ENCODE measurements at places on chromosomes 11 and 22. TPM values are rescaled to one million over a fixed set of nuclear protein-coding genes. Genes with fewer than 3 reads are reported as not detected.

GRCh38 chr22:32622004-32622743 lies 147.6 kb downstream of the FBXO7 start:
- no peak for DNase-seq

- DNase-seq: no peak
Observed at GRCh38 chr11:35275786-35276170, 136.8 kb downstream of the CD44 start.

UBQLN3 gene
- total RNA-seq: 0.09 TPM

GRCh38 chr11:103730131-103730940 lies 306.1 kb upstream of the DDI1 start:
- DNase-seq: no peak

GRCh38 chr22:44410451-44410991 lies 87.5 kb downstream of the RTL6 start:
- DNase-seq: no peak

- DNase-seq: peak; percentile 30
Observed at GRCh38 chr11:45147891-45148675, 1.6 kb downstream of the PRDM11 start.

DNA sequence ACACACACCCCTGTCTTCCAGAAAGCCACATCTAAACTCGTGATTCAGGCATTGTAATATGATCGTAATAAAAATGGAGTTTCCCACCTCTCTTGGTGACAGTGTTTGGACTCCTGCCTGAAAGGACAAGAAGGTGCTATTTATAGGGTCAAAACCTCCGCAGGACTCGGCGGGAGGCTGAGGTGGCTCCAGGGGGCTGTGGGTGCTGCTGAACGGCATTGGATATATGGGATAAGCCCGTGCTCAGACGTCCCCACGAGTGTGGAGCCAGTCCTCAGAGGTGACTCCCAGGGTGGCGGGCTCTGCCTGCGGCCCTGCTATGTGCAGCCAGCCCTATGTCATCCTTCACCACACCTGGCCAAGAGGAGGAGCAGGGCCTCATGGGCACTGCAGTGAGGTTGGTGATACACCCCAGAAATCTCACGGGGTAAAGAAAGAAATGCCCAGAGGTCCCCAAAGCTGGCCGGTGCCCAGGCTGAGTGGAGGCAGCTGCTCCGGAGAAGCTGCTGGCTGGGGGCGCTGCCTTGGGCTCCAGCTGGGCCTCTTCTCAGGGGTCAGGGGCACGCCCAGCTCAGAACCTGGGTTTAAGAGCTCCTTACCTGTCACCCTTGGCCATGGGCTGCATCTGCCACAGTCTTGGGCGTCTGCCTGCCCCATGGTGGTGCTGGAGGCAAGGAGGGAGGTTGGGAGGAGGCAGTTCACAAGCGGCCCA lies 5.1 kb upstream of the OSBPL5 start:
- no peak for DNase-seq

SYT8 gene
- 0.17 TPM for total RNA-seq

CCDC87 gene
- 0.17 TPM for total RNA-seq

C11orf52 gene
- total RNA-seq: 5.1 TPM

- DNase-seq: no peak
Observed at GRCh38 chr22:43118024-43118849, 7.7 kb downstream of the BIK start.

OR10G4 gene
- total RNA-seq: not detected

DNA sequence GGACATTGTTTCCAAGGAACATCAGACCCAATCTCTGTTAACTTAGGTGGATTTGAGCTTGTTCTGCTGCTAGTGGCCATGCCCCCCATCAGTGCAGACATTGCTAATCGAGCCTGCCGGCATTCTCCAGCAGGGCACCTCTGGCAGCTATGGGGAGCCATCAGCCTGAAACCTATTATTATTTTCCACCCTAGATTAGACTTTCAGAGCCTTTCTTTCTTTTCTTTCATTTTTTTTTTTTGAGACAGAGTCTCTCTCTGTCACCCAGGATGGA lies 4.9 kb downstream of the CACNA1I start:
- no peak for DNase-seq

- DNase-seq: no peak
Observed at GRCh38 chr22:40081662-40082061, 86.9 kb downstream of the FAM83F start.

- DNase-seq: no peak
Observed at GRCh38 chr11:23540101-23540561, 679.9 kb upstream of the CCDC179 start.

DNA sequence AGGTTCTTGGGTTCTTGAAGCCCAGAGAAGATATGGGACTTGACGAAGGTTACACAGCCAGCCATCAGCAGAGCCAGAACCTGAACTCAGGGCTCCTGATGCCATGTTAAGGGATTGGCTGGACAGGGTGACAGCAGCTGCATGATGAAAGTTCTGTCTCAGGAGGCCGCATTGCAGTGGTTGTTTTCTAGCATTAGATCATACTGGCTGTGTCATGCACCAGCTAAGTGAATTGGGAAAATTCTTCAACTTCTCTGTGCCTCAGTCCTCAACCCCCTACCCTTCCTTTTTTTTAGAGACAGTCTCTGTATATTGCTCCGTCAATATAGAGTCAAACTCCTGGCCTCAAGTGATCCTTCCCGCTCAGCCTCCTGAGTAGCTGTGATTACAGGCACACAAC lies 5.4 kb upstream of the LTBP3 start:
- no peak for DNase-seq

DNA sequence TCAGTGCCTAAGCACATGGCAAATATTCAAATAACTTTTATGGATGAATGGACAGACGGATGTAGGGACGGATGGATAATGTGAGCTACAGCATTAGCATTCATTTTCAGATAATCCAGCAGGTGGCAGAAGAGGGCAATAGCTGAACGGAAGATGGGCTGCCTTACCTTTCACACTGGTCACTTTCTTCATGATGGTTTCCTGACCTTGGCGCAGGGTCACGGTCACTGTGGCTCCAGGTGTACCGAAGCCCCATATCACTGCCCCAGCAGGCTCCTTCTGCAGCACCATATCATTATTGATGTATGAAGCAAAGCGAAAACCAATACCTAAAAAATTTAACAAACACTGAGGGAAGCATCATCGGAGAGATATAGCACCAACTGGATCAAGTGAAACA lies 4.3 kb downstream of the SIAE start:
- peak; percentile 46 for DNase-seq

SLC3A2 gene
- 48.1 TPM for total RNA-seq

DNA sequence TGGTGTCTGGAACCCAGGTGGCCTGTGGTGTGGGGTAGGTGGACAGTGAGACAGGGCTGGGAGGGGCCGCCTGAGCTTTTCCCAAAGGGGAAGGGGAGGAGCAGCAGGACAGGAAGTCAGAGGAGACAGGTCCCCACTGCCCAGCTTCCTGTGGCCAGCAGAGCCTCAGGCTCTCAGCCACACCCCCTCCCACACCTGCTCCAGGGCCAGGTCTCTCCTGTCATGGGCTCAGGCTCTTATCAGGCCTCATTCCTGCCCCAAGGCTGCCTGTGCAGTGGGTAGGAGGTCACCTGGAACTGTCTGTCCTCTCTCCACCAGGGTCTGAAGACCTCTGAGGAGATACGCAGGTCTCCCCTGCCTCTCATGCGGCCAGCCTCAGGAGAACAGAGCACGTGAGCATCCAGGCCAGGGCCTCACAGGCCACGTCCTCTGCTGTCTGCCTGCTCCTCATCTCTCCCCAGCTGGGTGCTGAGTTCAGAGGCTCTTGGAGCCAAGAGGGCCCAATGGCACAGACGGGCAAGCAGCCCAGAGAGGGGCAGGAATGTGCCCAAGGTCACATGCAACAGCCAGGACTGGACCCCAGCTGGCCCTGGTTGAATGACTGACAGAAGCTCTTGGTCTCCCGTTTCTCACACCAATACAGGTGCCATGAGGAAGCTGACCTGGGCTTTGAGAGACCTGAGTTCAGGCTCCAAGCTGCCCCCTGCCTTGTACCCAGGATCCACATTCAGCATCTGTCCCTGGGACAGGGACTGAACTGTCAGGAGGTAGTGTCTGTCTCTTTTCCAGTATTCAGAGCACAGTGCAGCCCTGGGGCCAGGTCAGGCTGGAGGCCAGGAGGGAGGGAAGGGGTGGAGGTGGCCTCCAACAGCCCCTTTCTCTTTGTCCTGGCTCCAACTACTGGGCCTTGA lies 16.7 kb downstream of the STARD10 start:
- DNase-seq: no peak

Data from liver (tissue), 10 donors.